A549 treated with AZD2906 at 1 μM for 4 hours (cell line): ENCODE measurements at places on chromosomes 16 and 17. TPM values are rescaled to one million over a fixed set of nuclear protein-coding genes. Genes with fewer than 3 reads are reported as not detected.

WNT9B gene
- total RNA-seq = 0.02 to 0.05 TPM in 2 of 5 replicates, not detected in the others

CCL16 gene
- not detected in 5 replicates for total RNA-seq

HOXB8 gene
- total RNA-seq = 5.5 to 7.1 TPM (median 6.0 TPM) in 5 replicates

PRR15L gene
- total RNA-seq = 3.1 to 3.9 TPM (median 3.5 TPM) in 5 replicates

MMP25 gene
- total RNA-seq = 0.89 to 1.4 TPM (median 1.3 TPM) in 5 replicates

TPSG1 gene
- 0.07 to 0.16 TPM (median 0.13 TPM) in 4 of 5 replicates, not detected in the other for total RNA-seq

MCRIP2 gene
- 18.0 to 45.7 TPM (median 39.2 TPM) in 5 replicates for total RNA-seq

C1QTNF1 gene
- total RNA-seq = 57.9 to 66.6 TPM (median 59.1 TPM) in 5 replicates

MGAT5B gene
- 16.8 to 21.4 TPM (median 20.1 TPM) in 5 replicates for total RNA-seq

PRKCB gene
- total RNA-seq = 0.14 to 0.28 TPM (median 0.17 TPM) in 5 replicates

CACNG3 gene
- not detected in 5 replicates for total RNA-seq

TAC4 gene
- not detected in 5 replicates for total RNA-seq

ST6GALNAC1 gene
- total RNA-seq = 0.20 to 0.28 TPM (median 0.26 TPM) in 5 replicates
